PC-9 (cell line): ENCODE measurements at places on chromosomes 3 and 15. TPM values are rescaled to one million over a fixed set of nuclear protein-coding genes. Genes with fewer than 3 reads are reported as not detected.

GRCh38 chr3:62529230-62529629 is 155.9 kb upstream of the FEZF2 start:
- peak; percentile 7 for DNase-seq
- H3K27ac ChIP-seq, result no peak overlapping the region
- peaks cover 34% of the 10 kb centered on the region for H3K27me3 ChIP-seq
- H3K36me3 ChIP-seq, result no peaks in the 10 kb centered on the region

DNA sequence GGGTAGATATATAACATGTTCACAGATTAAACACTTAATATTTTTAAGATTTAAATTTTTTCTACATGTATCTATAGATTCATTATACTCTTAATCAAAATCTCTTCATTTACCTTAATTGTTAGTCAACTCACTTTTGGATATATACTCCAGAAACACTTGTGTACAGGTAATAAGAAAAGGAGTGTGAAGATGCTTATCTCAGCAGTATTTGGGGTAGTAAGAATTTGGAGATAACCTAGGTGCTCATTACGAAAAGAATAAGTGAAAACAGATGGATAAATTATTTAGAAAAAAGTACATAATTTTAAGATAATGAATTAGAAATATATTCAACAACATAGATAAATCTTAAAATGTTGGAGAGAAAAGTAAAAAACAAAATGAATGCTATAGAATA is 226.5 kb upstream of the PLSCR5 start:
- DNase-seq, result no peak
- H3K27me3 ChIP-seq, result no peaks in the 10 kb centered on the region
- no peak overlapping the region for H3K27ac ChIP-seq
- no peaks in the 10 kb centered on the region for H3K36me3 ChIP-seq
- no peak overlapping the region for H3K4me3 ChIP-seq

MST1 gene
- total RNA-seq, result 10.4 and 16.8 TPM in 2 replicates

IQCF6 gene
- total RNA-seq, result not detected in 2 replicates

DNA sequence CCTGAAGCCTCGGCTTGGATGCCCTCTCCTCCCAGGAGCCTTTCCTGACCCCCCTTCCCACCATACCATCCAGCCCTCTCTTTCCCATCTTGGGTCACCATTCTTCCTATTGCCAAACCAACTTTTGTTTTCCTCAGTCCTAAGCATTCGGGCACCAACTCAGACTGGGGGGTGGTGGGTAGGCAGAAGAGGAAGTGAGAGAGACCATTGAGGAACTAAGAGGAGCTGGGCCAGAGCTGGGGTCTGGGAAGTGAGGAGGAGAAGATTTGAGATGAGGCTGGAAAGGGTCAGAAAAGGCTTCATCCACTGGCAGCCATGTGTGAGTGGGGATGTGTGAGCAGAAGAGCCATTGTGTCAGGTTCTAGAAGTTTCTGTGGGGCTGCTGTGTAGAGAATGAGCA is 37.7 kb downstream of the TKT start:
- peak; percentile 10 for DNase-seq
- H3K36me3 ChIP-seq, result no peaks in the 10 kb centered on the region
- no peak overlapping the region for H3K27ac ChIP-seq
- H3K4me3 ChIP-seq, result no peak overlapping the region
- no peaks in the 10 kb centered on the region for H3K27me3 ChIP-seq

DNA sequence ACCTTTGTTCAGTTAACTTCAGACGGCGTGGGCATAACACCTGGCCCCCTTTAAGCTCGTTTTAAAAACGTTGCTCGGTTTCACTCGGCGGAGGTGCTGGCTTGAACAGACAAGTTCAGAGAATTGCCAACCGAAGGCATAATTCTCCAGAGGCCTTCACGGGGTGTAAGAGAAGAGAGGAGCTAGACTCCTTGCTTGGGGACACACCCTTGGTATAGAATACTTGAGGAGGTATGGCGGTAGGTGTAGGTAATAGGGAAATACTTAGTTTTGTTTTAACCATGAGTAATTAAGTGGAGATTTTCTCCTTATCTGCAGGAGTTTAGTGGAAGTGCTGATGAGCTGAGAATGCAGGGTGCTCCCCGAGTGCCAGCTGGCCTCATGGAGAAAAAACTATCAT is 921 bp downstream of the FBXL2 start:
- H3K4me3 ChIP-seq, result peak overlapping the region; percentile 72
- peak; percentile 15 for DNase-seq
- no peaks in the 10 kb centered on the region for H3K36me3 ChIP-seq
- no peak overlapping the region for H3K27ac ChIP-seq
- H3K4me1 ChIP-seq, result peaks cover 5% of the 10 kb centered on the region; the same call in 1 of the 2 replicates
- H3K27me3 ChIP-seq, result no peaks in the 10 kb centered on the region

ARIH2 gene
- total RNA-seq, result 86.1 and 96.8 TPM in 2 replicates

USF3 gene
- 7.1 and 12.8 TPM in 2 replicates for total RNA-seq

CEP63 gene
- total RNA-seq, result 28.5 and 31.5 TPM in 2 replicates

DNA sequence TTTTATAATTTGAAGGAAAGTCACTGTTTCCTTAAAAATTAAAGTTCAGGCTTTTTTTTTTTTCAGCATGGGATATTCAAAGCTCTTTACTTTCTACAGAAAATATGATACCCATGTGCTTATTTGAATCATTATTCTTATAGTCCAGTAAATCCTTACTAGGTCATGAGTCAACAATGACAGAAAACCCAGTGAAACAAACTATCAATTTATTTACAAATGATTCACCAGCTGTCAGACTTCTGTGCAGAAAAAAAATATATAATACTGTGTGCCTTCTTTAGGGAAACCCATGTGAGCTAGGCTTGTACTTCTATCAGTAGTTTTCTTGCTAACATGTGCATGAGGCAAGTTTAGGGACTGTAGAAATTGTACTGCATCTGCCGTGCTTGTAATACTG is 1.2 kb downstream of the ACP3 start:
- no peaks in the 10 kb centered on the region for H3K27me3 ChIP-seq
- H3K27ac ChIP-seq, result peak overlapping the region; percentile 94; the same call in 1 of the 2 replicates
- no peak for DNase-seq
- H3K36me3 ChIP-seq, result no peaks in the 10 kb centered on the region

GRCh38 chr3:34886443-34886842 is 752.9 kb upstream of the ARPP21 start:
- no peaks in the 10 kb centered on the region for H3K36me3 ChIP-seq
- DNase-seq, result no peak

DNA sequence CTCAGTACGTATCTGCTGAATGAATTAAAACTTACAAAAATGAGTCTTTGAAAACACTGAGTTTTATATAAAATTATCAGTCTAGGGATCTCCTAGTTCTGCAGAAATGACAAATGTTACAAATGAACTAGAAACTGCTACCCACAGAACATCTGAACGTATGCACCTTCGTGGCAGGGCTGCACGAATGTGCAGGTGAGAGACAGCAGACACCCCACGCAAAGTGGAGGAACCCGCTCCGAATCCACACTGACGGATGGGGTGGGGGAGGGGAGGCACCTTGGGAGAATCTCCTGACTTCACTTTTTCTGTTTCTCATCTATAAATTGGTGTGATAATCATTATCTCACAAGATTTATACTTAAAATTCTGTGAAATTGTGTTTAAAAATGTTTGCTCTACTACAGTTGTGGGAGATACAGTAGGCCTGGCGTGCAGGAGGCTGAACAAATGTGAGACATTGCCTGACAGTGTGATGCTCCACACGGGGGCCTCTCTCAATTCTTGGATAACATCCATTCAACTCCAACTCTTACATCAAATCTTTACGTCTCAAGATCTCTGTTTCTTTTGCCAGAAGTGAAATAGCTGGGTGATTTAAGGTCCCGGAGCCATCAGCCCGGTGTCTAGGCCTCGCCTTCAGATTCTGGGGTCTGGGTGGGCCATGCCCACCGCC is 86.9 kb downstream of the ATP10A start:
- H3K4me3 ChIP-seq, result no peak overlapping the region
- no peaks in the 10 kb centered on the region for H3K4me1 ChIP-seq
- H3K27ac ChIP-seq, result no peak overlapping the region
- no peak for DNase-seq
- H3K36me3 ChIP-seq, result no peaks in the 10 kb centered on the region

SKOR1 gene
- 0.13 and 0.40 TPM in 2 replicates for total RNA-seq

NGLY1 gene
- total RNA-seq, result 26.3 and 29.4 TPM in 2 replicates

FGF12 gene
- total RNA-seq, result 5.6 and 10.9 TPM in 2 replicates

ANP32A gene
- 151 and 182 TPM in 2 replicates for total RNA-seq
